Forelimb muscle (tissue), 1 donor: ENCODE measurements at places on chromosomes 6 and 20. TPM values are rescaled to one million over a fixed set of nuclear protein-coding genes. Genes with fewer than 3 reads are reported as not detected.

The OR2B2 gene
- not detected for polyA plus RNA-seq

GRCh38 chr6:150691463-150691862 is 91.8 kb downstream of the PLEKHG1 start:
- no peak for DNase-seq

GRCh38 chr6:34071884-34072379 is 74.0 kb downstream of the GRM4 start:
- DNase-seq = no peak

DNA sequence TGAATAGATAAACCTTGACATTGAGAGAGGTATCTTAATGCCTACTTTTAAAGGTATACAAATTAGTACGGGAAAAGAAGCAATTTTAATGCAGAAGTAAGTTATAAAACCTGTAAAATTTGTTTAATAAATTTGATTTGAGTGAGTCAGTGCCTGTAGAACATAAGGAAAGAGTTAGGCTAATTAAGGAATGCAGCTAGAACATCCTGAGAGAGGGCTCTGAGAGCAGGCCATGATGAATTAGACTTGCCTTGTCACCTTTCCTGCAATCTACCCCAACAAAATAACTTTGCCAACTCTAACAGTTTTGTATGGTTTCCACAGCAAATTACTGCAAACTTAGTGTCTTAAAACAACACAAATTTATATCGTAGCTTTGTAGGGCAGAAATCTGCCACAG is 700.8 kb downstream of the RFPL4B start:
- no peak for DNase-seq

The THEMIS gene
- not detected for polyA plus RNA-seq

DNA sequence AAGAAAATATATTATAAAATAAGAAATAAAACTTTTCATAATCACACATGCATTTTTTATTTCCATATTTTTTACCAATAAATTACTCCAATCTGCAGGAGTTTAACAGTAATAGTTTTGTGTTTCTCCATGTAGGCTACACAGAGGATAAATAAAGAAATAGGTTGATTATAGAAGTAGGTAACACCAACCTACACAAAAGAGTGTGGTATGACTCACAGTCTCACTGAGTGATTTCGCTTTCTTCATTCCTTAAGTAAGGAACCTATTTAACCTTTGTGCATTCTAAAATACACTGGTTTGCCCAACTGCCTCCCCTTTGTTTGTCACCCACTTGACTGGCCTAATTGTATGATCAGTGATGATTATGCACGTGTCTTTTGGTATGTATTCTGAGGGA is 244.2 kb upstream of the RIMS1 start:
- no peak for DNase-seq

- DNase-seq = no peak
Observed at GRCh38 chr6:169425628-169426370, 172.2 kb upstream of the THBS2 start.

DNA sequence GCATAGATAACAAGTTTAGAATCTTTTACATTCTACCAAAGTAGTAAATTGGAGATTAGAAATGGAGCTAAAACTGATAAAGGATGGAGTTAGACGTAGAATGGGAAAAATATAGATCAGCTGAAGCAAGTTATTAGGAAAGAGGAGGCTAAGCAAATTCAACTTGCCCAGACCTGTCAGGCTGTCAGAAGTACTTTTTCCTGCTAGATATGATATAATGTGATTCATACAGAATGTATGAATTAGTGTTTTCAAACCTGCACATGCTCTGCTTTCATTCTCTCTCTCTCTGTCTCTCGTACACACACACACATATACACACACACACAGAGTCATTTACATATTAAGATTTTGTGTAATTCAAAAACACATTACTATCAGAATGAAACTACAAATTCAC is 133.2 kb upstream of the HDGFL1 start:
- DNase-seq = no peak

DNA sequence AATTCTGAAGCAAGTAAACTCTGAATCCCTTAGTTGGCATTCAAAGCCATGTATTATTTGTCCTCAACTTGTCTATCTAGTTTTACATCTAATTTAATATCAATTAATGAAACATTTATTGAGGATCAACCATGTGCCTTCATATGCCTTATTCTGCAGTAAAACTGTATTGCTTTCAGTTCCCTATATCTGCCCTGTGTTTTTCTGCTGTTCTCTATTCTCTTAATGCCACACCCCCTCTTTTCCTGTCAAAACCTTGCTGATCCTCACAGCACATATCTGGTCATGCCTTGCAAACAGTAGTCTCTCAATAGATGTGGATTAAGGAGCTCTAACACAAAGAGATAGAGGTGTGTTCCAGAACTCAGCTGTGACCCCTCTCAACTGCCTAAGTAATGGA is 2.0 kb downstream of the FIG4 start:
- no peak for DNase-seq
